ENCODE measurements at places on chromosomes 7 and 10.

- DNase-seq: no peak
Observed at GRCh38 chr7:45017253-45017652, 17.3 kb downstream of the CCM2 start.

DNA sequence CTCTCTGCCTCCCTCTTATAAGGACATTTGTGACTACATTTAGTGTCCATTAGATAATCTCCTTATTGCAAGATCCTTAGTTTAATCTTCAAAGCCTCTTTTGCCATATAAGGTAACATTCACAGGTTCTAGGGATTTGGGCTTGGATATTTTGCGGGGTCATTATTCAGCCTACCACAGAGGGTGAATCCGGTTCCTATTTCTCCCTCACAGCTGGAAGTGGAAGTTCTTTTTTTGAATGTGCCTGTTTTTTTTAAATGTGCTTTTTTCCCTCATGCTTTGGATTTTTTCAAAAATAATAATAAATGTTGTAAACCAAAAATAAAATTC is 17.1 kb upstream of the FAM221A start:
- no peak for DNase-seq

GRCh38 chr7:97016381-97017191 is 8.0 kb downstream of the DLX5 start:
- DNase-seq: no peak

DNA sequence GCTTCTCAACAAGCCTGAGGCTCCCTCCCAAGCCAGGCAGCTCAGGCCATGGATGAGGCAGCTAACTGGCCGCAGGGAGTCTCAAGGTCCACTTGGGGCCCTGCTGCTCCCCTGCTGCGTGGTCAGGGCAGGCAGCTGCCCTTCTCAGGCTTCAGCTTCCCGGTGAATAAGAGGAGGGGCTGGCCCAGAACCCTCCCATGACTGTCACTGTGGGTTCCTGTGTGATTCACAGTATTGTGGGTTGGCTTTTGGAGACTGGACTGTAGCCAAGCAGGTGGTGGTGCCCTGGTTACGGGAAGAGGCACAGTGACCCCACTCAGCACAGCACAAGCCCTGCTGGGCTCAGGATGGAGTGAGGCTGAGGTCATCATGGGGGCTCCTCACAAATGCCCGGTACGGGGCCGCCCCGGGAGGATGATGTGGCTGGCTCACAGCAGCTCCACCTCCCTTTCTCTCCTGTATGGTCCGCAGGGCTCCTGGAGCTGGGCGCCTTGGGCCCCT is 189.8 kb downstream of the HECW1 start:
- DNase-seq: peak; percentile 16

DNA sequence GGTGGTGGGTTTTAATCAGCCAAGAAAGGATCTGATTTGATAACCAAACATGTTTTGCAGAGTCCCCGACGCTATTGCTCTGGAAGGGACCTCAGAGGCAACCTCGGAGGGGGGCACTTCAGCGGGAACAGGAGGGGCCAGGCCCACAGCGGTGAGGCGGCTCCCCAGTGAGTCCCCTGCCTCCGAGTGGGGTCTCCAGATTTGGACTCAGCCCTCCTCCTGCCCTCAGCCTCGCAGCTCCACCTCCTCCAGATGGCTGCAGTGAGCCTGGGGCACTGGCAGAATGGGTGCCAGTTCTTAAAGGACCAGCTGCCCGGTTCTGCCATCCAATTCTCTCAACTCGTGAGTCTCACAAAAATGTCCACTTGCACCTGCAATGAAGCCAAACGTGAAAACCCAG is 61.0 kb upstream of the NANOS1 start:
- DNase-seq: no peak

GRCh38 chr7:138077809-138078208 is 1.6 kb downstream of the AKR1D1 start:
- no peak for DNase-seq

- no peak for DNase-seq
Observed at GRCh38 chr10:92418221-92418620, 127.3 kb downstream of the MARCHF5 start.

DNA sequence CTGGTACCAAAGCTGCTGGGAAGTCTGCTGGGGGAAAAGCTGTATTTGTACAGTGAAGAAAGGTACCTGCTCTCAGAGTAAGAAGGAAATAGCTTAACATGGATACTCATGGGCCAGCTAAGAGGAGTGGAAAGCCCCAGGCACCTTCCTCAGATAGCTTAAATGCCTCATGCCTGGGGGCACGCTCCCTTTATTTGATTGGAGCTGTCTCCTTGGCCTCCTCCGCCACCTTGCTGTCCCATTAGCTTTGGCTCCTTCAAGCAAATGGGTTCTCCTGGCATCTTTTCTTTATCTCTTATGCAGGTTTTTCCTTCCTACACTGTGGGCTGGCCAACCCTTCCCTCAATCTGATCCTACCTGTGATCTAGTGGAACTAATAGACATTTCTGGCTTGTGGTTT is 318.5 kb downstream of the SH2D4B start:
- no peak for DNase-seq

DNA sequence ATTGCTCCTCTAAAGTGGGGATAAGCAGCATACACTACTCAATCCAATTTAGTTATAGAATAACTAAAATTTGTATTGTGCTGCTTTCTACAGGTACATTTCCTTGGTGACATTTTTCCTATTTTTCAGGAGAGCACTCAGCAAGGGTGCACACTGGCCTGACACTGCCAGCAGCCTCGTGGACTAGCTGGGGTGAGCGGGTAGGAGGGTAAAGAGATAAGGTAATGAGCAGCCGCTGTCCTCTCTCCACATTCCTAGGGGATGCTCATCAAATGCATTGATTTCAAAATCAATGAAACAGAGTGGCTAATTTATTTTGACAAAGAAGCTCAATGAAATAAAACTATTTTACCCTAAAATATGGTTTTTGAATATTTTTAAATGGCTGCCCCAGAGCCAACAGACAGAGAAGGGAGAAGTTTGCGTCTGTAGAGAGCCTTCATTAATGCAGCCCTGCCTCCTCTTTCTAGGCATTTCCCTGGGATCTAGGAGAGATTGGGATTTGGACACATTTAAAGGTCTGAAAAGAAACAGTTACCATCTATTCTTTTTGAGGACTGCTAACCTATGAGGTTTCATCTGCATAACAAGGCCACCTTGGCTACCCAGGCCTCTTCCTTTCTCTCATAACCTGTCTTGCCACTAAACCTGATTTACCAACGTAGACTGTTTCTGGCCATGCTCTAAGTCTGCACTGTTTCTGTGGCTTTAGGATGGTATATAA is 561.0 kb downstream of the IPMK start:
- DNase-seq: no peak

GRCh38 chr7:22814261-22815208 is 8.1 kb downstream of the TOMM7 start:
- no peak for DNase-seq

- DNase-seq: no peak
Observed at GRCh38 chr10:70672165-70673042, at the start of gene ADAMTS14. TSS of gene ADAMTS14 (plus strand) at chr10:70672506. CDS start at chr10:70672803, 297 bp downstream.

DNA sequence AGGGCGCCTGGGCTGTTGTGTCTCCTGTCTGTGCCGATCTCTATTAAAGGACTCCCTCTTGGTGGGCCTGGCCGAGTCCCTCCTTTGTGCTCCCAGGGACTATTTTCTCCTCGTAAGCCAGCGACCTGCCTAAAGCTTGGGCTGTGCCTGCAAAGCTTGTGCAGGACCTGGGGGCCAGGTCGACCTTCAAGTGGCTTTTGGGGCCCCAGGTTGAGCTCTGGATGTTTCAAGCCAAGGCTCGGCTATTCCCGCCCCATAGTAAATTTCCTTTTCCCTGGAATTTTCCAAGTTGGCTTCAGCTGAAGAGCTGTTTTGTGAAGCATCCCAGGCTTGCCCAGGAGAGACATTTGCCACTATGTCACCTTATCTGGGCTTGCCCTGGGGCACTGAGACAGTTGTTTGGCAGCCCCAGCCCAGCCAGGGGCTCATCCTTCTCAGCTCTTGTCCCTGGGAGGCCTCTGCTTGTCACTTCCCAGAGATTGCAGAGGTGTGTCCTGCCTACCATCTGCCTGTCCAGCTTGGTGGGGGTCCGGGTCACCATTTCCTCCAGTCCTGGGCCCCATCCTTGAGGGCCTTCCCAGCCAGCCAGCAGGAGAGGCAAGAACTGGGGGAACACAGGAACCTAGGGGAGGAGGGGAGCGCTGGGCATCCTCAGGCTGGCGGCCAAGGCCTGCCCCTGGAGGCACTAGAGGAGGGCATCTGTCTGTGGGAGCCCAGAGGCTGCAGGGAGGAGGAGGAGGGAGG is 20.2 kb downstream of the ZMIZ2 start:
- DNase-seq: no peak

- no peak for DNase-seq
Observed at GRCh38 chr7:116150588-116150987, 59.8 kb upstream of the TES start.

DNA sequence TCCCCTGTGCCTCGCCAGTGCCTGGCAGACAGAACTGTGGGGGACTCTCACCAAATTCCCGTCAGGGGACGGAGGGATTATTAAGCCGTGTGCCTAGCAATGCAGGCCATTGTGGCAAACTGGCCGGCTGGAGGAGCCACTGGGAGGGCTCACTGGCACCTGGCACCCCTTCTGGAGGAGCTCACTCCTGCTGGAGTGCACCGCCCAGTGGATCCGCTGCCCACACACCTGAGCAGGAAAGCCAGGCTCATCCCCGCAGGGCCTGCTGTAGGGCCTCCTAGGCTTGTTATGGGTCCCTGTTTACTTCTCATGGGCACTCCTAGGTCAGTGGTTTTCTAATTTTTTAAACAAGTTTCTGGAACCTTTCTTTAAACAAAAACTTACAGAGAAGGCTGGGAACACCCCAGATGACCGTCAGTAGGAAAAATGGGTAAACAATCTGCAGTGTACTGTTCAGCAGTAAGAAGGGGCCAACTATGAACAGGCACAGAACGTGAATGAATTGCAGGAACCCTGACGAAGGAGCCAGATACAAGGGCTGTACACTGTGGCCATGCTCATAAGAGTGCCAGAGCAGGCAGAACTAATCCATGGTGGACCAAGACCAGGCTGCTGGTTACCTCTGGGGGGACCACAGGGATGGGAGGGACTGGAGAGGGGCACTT is 64.8 kb downstream of the LANCL2 start:
- DNase-seq: no peak

GRCh38 chr10:117736655-117737054 is 194.1 kb downstream of the EMX2 start:
- DNase-seq: no peak

DNA sequence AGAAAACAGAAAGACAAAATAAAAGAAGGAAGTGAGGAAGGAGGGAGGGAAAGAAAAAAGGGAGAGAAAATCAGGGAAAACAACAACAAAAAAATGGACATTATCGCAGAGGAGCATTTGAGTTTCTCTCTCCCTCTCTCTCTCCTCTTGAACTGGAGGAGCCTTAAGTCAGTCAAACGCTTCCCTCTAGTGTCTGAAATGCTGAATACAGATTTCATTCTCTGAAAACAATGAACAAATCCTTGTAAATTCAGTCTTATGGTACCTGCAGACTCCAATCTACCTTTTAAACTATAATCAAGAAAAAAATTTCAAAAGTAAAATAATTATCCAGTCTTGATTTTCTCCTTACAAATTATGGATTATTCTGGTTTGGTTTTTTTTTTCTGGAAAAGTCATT is 89.2 kb upstream of the PFKP start:
- peak; percentile 42 for DNase-seq

- DNase-seq: no peak
Observed at GRCh38 chr7:128027485-128027980, 3.7 kb downstream of the LRRC4 start.

DNA sequence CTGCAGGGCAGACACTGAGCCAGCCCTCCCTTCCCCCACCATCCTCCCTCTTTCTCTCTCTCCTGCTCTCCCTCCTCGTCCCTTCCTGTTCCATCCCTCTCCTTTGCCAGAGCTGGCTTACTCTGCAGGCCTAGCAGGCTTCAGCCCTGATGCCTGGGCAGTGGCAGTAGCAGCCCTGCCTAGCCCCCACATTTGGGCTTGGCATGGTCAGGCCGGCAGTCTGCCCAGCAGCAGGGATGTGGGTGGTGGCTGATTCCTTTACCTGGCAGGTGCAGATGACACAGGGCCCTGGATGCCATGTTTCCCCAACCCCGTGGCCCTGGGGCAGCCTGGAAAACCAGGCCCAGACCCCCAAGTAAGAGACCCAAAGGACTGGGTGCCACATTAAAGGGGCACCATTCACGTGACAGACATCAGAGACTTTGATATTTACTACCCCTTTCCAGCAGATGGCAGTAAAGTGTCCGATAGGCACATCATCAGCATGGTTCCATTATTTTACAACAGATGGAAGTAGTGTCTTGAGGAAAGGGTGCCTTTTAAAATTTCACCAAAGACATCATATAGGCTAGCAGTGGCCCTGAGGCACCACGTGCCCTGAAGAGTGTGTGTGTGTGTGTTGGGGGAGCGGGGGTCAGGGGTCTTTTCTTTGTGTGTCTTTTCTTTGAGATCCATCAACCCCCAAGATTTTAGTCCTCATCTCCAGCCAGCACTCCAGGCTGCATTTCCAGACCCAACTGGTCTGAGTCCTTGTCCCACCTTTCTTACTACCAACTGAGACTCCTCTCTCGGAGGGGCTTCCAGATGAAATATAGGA is 5.9 kb downstream of the KCP start:
- no peak for DNase-seq

DNA sequence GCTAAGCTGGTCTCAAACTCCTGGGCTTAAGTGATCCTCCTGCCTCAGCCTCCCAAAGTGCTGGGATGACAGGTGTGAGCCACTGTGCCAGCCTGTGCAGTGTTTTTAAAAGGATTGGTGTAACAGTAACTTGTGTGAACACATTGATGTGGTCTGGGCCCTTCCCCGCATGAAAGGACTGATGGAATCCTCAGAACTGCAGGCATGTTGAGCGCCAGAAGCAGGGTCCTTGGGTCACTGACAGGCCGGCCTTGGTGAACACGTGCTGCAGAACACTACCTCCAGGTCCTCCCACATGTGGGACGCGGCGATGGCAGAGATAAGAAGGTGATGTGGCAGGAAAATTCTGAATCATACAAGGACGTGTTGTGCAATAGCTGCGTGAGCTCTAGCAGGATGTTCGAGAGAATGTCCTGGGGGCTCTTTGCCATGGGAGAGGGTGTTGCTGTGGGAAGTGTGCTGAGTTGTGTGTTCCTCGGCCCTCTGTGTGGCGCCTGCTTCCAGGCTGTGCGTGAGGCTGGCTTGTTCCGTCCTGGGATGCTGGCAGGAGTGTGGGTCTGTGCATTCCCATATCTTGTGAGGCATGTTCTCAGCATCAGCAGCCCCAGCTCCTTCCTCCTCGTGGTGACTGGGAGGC is 68.2 kb downstream of the DNAJB6 start:
- peak; percentile 37 for DNase-seq

- DNase-seq: no peak
Observed at GRCh38 chr7:12054830-12055229, 156.3 kb upstream of the TMEM106B start.

GRCh38 chr7:112023786-112024185 is 182.4 kb downstream of the DOCK4 start:
- no peak for DNase-seq

All from fibroblast of skin of left quadriceps (primary cell).